ENCODE measurements at places on chromosomes 7 and 10. TPM values are rescaled to one million over a fixed set of nuclear protein-coding genes. Genes with fewer than 3 reads are reported as not detected.

PWWP2B gene
- 12.5 TPM for total RNA-seq

SPDYE16 gene
- total RNA-seq, result 0.23 TPM

CDHR3 gene
- total RNA-seq, result 6.7 TPM

SLC25A13 gene
- 26.5 TPM for total RNA-seq

CLCN1 gene
- not detected for total RNA-seq
